ENCODE measurements at places on chromosomes 1 and 21.
A peak's percentile ranks its signal among the peaks of the same experiment; 100 is the strongest.

DNA sequence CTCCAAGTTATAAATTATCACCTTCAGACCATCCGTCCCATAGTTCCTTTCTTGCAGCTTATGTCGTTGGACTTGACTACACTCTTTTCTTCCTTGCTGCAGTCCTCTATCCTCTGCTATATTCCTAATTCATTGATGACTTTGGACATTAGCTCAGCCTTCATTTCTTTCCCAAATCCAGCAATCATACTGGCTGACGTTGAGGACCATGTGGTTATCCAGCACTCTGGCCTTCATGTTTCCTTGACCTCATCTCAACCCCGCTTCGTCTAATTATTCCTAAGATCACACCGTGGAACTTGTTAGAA is 27.4 kb downstream of the RAD54L start:
- peaks cover 15% of the 10 kb centered on the region for H3K36me3 ChIP-seq
- no peak for DNase-seq

DNA sequence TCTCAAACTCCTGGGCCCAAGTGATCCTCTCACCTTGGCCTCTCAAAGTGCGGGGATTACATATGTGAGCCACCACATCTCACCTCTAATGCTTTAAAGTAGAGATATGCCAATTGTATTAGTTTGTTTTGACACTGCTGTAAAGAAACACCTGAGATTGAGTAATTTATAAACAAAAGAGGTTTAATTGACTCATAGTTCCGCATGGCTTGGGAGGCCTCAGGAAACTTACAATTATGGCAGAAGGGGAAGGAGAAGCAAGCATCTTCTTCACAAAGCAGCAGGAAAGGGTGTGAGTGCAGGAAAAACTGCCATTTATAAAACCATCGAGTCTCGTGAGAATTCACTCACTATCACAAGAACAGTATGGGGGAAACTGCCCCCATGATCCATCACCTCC is 3.5 kb upstream of the MYCL start:
- H3K27me3 ChIP-seq = peaks cover 11% of the 10 kb centered on the region
- H3K4me3 ChIP-seq = no peak overlapping the region
- peaks cover 9% of the 10 kb centered on the region for H3K4me1 ChIP-seq
- no peaks in the 10 kb centered on the region for H3K36me3 ChIP-seq
- no peak overlapping the region for H3K27ac ChIP-seq

GRCh38 chr1:230681599-230681998 is 32.3 kb downstream of the AGT start:
- no peaks in the 10 kb centered on the region for H3K27me3 ChIP-seq
- H3K36me3 ChIP-seq = peaks cover 10% of the 10 kb centered on the region
- H3K4me1 ChIP-seq = no peaks in the 10 kb centered on the region
- peak; percentile 2 for DNase-seq
- no peak overlapping the region for H3K4me3 ChIP-seq

DNA sequence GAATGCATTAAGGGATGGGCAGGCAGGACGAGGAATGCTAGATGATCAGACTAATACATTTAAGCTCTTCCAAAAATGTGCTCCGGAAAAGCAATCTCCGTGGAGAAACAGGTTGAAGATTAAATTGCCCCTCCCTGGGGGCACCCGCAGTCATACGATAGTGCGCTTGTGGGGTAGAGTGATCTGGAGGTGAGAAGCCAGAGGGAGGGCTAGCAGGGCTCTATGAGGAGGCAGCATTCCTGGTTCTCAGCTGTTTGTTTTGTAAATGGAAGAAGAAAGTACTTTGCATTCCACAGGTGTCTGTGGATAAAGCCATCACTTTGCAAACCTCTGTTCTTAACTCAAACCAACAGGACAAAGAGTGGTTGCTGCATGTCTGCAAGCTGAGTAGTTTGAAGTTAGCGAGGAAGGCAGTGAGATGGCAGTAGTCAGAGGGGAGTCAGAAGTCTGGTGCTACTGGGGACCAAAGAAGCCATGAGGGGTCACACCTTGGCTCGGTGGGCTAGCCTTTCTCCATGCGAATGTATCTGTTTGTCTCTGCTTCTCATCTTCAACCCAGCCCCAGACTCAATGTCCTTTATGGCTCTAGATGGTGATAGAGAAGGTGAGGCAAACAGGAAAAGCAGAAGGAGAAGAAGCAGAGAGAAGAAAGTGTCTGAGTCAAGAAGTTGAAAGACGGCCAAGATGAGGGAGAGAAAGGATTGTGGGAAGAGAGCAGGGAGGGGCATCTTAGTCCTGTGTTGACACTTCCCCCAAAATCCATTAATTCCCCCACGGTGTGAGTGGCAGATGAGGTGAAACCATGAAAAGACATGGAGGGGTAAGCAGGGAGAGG is 65.2 kb upstream of the GJA8 start:
- no peak overlapping the region for H3K4me3 ChIP-seq
- DNase-seq = no peak
- H3K27ac ChIP-seq = no peak overlapping the region
- H3K4me1 ChIP-seq = no peaks in the 10 kb centered on the region
- no peaks in the 10 kb centered on the region for H3K27me3 ChIP-seq

DNA sequence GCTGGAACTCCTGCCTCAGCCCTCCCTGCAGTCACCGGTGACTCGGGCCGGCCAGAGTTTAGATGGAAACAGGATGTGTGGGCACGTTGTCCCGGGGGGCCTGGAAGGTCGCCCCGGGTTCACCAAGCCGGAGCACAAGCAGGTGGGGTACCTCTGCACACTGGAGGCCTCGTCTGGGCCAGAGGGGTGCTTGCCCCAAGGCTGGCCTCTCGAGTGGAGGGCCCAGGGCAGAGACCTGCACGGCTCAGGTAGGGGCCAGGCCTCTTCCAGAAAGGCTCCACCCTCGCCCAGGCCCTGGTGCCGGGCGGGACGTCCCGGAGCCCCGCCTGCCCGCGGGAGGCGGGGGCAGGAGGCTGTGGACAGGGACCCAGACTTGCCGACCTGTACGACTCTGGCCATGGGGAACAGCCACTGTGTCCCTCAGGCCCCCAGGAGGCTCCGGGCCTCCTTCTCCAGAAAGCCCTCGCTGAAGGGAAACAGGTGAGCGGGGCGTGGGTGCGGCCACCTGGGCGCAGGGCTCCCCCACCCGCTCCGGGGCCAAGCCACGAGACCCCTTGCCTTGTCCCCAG is at the start of gene PLEKHN1:
TSS of gene PLEKHN1 (plus strand) at position 348 of the 569 bp plus-strand sequence. CDS start at position 398, 50 bp downstream.
- H3K27me3 ChIP-seq = no peaks in the 10 kb centered on the region
- no peaks in the 10 kb centered on the region for H3K36me3 ChIP-seq

DNA sequence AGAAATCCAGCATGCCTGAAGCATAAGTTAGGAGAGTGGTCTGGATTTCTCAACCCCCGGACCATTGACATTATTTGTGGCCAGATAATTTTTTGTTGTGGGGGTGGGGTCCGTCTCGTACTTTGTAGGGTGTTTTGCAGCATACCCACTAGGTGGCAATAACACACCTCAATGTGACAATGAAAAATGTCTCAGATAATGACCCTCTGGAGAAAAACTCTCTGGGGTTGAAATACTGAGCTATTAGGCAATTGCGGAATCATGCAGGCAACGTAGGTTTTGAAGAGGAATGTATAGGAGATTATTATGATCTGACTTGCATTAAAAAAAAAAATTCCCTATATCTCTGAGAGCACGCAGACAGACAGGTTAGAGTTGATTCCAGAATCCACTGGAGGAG is 25.3 kb upstream of the RRP15 start:
- no peaks in the 10 kb centered on the region for H3K36me3 ChIP-seq
- no peaks in the 10 kb centered on the region for H3K27me3 ChIP-seq

DNA sequence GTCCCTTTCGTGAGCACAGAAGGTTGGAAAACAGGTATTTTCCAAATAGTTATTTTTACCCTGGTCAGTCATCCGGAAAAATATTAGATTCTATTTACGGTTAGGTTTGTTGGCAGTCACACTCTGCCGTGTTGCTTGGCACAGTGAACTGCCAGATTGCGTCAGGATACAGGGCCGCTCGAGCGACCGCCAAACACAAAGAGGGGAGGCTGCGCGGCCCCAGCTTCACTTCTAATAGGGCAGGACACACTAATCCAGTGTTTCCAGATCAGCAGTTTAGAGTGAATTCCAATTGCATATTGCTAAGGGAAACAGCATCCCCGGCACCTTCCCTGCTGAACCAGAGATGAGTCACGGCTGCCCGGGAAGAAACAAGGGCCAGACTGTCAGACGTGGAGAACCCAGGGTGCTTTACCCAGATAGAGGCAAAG is 22.9 kb downstream of the UMODL1 start:
- H3K36me3 ChIP-seq = no peaks in the 10 kb centered on the region
- 0 out of 2 replicates have a peak, but pooled peaks cover 12% of the 10 kb centered on the region for H3K4me1 ChIP-seq
- 0 out of 2 replicates have a peak overlapping the region, but pooled peaks have one; percentile 17 for H3K27ac ChIP-seq
- H3K27me3 ChIP-seq = no peaks in the 10 kb centered on the region
- DNase-seq = no peak

DNA sequence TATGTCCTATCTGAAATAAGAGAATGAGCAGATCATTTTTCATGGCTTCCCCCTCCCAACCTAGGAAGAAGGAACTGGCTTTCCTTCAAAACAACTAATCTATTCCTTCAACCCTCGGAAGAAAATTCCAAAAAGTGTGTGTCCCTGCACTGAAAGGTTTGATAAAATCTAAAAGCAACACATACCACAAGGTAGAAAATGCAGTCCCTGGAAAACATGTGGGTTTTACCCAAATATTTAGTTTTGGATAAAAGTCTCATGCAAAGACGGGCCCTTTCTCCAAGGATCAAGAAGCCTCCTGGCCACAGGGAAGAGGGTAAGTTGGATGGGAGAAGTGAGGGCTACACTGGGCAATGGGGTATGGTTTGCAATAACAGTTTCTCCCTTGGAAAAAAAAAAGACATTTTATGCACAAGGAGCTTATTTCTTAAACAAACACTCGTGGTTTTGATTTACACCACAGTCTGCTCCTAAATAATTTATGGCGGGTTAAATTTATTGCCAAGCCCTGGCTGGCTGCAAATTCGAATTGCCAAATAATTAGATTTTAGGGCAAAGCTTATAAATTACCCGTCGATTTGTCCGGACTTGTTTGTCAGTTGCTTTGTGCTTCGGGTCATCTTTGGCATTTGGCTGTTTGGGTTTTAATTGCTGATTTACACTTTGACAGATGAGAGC is 28.9 kb downstream of the ERI3 start:
- no peak for DNase-seq
- peaks cover 34% of the 10 kb centered on the region for H3K4me1 ChIP-seq
- 0 out of 2 replicates have a peak, but pooled peaks cover 3% of the 10 kb centered on the region for H3K36me3 ChIP-seq
- H3K27me3 ChIP-seq = no peaks in the 10 kb centered on the region

DNA sequence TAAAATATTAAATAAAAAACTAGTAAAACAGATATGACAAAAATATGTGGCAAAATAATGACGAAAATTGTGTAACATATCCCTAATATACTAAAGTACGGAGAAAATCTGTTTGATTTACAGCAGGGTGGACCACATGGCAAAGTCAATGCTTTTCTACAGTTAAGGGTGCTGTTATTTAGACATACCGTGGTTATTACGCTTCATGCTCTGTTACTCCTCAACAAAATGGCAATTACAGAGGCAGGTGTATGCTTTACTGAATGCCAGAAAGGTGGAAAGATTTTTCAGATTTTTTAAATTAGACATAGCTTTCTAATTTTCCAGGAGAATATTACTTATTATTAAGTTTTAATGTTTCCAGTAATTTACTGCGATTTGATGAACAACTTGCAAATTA is 343.9 kb upstream of the DPYD start:
- no peak for DNase-seq
- H3K36me3 ChIP-seq = no peaks in the 10 kb centered on the region
- H3K4me3 ChIP-seq = no peak overlapping the region
- H3K4me1 ChIP-seq = no peaks in the 10 kb centered on the region

DNA sequence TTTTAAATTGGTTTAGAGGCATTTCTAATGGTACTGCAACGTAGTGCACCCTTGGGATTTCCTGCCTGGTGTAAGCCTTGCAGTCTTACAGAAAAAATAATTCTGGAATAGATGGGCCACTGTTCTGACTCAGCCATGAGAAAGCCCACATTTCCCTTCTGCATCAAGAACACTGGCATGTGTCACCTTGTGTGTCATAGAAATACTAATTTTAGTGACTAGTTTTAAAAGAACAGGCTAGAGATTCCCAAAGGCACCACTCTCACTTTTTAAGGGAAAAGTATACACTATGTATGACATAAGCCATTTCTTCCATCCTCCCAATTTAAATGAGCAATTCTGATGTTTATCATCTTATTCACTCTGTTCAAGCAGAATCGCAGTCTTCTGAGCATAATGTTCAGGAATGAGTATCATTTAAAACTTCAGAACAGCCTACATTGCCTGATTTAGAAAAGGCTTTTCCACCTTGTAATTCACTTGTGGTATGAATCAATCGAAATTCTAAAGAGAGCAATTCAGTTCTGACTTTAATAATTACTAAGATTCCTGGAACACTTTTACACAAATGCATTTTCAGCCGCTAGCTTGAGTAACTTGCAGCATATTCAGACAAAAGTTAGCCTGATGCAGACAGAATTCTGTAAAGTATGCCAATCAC is 18.8 kb downstream of the RGS13 start:
- DNase-seq = peak; percentile 20
- H3K4me1 ChIP-seq = no peaks in the 10 kb centered on the region
- H3K36me3 ChIP-seq = no peaks in the 10 kb centered on the region
- no peak overlapping the region for H3K4me3 ChIP-seq

- H3K36me3 ChIP-seq = no peaks in the 10 kb centered on the region
- H3K4me3 ChIP-seq = no peak overlapping the region
- peaks cover 16% of the 10 kb centered on the region for H3K4me1 ChIP-seq
- no peak for DNase-seq
Measured at GRCh38 chr21:43613755-43614638, 45.3 kb downstream of the HSF2BP start.

GRCh38 chr1:176719447-176719846 is 256.5 kb downstream of the PAPPA2 start:
- no peaks in the 10 kb centered on the region for H3K4me1 ChIP-seq
- no peak for DNase-seq
- no peaks in the 10 kb centered on the region for H3K27me3 ChIP-seq
- H3K4me3 ChIP-seq = no peak overlapping the region
- H3K27ac ChIP-seq = no peak overlapping the region

- H3K27me3 ChIP-seq = no peaks in the 10 kb centered on the region
- no peaks in the 10 kb centered on the region for H3K4me1 ChIP-seq
- DNase-seq = no peak
- H3K27ac ChIP-seq = 0 out of 2 replicates have a peak overlapping the region, but pooled peaks have one; percentile 40
Measured at GRCh38 chr1:236455243-236455642, 61.2 kb downstream of the EDARADD start.

DNA sequence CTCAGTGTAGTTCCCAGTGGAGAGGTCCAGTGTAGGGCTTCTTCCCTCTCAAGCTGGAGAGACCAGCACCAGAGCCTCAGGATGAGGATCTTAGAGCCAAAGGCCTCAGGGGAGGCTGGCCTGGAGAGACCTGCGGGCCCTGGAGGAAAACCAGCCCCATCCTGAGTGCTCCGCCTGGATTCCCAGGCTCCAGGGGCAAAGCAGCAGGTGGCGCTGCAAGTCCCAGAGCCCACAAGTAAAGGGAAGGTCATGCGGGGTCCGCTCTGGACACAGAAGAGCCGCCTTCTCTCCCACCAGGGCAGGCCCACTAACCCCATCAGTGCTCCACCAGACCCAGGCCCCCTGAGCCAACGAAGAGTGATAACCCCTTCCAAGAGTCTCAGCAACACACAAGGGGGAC is 22.7 kb downstream of the PGBD5 start:
- no peak for DNase-seq
- H3K36me3 ChIP-seq = no peaks in the 10 kb centered on the region
- H3K27ac ChIP-seq = no peak overlapping the region
- H3K4me1 ChIP-seq = no peaks in the 10 kb centered on the region
- no peaks in the 10 kb centered on the region for H3K27me3 ChIP-seq
- no peak overlapping the region for H3K4me3 ChIP-seq
